ENCODE measurements at places on chromosomes 2 and 18.

GRCh38 chr18:3782901-3783300, 332.9 kb downstream of the TGIF1 start:
- no peak for DNase-seq

DNA sequence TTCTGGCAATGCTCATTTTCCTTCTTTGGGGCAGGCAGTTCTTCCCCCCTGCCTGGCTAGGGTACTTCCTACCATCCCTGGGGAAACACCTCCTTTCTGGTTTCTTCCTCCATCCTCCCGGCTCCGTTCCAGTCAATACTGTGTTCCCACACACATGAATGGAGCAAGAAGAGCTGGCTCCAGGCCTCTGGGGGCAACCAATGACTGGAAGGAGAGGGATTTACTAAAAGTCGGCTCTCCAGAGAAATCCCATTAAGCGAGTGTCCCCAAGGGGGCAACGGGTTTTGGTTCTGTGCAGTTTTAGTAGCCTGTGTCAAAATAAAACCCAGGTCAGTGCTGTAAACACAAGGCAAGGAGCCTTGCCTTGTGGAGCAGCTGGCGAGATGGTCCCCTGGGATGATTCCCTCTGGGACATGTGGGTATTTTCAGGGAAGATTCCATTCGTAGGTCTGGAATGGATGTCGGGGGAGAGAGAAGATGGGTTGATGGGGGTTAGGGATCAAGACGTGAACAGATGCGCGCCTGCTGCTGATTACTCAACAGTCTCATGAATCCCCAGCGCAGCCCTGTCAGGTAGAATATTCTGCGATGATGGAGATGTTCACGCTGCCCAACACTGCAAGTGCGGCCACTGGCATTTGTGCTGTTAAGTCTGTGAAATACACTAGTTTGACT, 32.0 kb downstream of the EMILIN2 start:
- DNase-seq, result no peak

- DNase-seq, result no peak
Observed at GRCh38 chr2:13335862-13336535, 619.3 kb downstream of the TRIB2 start.

GRCh38 chr2:60432035-60432601, 121.3 kb downstream of the BCL11A start:
- DNase-seq, result no peak

DNA sequence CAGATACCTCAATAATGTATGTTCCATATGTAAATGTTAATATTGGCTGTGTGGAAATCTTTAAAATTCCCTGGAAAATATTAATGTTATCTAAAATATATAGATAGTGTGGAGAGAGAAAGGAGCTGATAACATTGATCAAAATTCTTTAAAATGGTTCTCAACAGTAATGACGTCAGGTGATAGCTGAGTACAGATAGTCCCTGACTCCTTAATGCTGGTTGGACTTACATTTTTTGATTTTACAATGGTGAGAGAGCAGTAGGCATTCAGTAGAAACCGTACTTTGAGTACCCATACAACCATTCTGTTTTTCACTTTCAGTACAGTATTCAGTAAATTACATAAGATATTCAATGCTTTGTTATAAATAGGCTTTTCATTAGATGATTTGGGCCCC, 146.6 kb downstream of the GALNT3 start:
- DNase-seq, result no peak

- no peak for DNase-seq
Observed at GRCh38 chr2:33660416-33661123, 61.5 kb upstream of the FAM98A start.

DNA sequence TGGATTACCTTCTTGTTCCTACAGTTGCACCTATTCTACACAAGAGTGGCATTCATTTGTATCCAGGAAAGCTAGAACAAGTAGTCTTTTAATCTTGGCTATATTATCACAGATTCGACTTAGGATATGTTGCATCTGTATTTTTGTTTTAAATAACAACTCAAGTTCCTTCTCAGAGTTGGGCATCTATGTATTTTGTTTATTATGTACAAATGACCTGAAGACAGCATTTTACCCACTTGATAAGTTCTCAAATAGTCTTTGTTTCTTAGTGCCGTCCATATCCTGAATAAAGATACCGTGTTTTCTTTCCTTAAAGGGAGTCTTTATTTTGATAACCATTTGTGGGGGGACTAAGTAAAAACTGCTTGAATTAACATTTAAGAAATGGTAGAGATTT, 2.9 kb downstream of the ITPRID2 start:
- DNase-seq, result no peak

DNA sequence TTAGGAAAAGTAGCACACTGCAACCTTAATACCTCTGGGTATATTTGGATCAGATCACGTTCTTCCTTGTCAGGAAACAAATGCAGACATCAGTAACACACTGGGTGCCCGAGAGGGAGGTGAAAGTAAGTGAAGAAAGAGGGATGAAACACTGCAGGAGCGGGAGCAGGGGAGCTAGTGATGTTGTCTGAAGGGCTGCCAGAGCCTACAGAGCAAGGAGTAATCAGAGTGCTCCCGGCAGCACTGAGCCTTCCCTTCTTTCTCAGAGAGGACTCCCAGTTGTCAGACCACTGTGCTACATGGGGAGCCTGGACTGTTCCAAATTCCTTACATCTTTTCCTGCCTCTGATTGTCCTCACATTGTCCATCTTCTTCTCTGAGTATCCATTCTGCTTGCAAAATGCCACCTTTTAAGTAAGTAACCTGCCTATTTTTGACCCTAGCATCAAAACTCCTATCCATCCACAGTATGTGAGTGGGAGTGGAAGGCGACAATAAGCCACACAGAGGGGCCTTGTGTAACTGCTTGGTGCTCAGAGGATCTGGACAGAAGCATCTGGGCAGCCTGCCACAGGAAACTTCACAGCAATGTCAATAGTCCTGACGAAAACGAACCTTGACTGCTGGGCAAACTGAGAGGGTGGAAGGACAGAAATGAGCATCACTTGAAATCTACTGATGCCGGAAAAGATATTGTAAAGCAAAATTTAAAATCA, 10.8 kb upstream of the NAB1 start:
- DNase-seq, result no peak

Data from RWPE1 (cell line).